Activated CD4-positive, alpha-beta T cell treated with anti-CD3 and anti-CD28 coated beads for 4 hours (primary cell): ENCODE measurements at places on chromosomes 2 and 18.

- no peak for DNase-seq
These were observed 28.7 kb downstream of the ACAA2 start for GRCh38 chr18:49784427-49785185.

DNA sequence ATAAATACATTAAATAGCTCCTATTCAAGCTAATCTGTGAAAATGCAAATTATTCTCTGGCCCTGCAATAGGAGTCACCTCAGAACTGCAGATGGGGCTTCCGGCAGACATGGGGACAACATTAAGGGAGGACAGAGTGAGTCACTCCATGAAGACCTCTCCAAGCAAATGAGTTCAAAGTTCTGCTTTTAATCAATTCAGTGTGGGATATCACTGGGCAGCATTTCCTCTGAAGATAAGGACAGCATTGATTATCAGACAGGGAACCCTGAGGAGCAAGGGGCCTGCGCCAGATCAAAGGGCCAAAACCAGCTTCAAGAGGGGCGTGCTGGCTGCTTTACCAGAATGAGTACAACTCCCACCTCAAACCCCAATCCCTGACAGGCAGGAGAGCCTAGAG is 356.9 kb upstream of the KLHL29 start:
- no peak for DNase-seq

DNA sequence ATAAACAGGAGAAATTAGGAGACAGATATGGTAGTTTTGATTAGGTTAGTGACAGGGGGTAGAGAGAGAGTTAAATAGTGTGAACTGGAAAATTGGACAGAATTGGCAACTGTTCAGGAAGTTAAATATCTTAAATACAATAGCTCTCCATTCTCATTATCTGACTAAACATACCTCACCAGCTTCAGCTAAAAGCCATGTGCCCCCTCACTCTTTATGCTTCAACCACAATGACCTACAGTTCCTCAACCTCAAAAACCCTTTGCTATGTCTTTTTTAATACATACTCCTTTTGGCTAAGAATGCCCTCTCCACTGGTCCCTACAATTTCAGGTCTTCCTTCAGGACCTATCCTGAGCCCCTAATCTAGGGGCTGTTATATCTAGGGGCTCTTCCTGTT is 740.2 kb upstream of the ZEB2 start:
- DNase-seq: no peak

DNA sequence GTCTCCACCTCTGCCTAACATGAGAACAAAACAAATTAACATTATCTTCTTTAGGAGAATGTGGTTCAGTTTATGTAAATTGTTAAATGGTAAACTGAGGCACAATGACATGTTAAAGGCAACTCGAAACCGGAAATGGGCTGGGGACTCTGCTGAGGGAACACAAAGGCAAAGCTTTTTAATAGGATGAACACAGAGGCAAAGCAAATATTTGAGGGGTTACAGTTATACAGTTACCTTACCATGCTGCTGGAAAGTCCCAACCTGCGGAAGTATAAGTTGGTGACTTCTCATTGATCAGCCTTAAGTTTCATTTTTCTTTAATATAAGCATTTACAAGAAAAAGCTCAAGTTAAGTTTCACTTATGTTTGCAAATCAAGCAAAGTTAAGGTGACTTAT is 195.0 kb downstream of the DLGAP1 start:
- DNase-seq: no peak

DNA sequence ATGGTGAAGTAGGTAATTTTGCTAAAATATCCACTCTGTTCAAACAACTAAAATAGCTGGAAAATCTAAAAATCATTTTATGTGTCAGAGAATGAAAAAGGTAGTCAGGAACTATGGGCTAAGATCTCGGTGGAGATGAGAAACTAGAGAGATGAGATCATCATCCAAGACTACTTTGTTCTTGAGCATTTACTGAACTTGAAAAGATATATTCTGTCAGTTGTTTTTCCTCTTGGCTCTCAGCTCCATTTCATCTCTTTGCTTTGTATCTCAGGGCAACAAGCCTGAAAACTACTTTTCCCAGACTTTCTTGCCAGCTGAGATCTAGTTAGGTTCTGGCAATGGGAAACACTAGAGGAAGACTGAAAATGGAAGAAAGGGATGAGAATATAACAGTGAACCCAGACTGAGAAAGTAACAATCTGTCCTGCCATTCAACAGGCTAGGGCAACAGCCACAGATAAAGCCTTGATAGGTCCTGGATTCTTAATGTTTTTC is 346.2 kb upstream of the MEX3C start:
- DNase-seq: no peak

GRCh38 chr2:112881217-112881985 is 29.6 kb upstream of the IL37 start:
- DNase-seq: no peak

DNA sequence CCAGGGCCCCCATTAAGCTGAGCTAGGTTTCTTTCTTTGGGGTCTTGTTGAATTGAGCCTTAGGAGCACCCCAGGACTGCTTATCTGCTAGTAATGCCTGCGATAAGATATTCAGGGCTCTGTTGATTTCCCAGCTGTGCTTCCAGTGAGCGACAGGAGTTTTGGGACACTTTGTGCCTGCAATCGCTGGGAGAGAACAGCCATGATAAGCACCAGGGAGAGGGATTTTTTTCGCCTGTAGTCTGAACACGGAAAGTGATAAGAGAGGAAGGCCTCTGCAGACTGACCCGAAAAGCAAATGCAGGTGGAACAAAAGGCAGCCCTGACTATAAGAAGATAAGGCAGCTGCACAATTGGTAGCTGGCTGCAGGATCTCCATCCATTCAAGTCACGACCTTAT is 244.3 kb downstream of the CNTNAP5 start:
- DNase-seq: no peak

- no peak for DNase-seq
These were observed 199.2 kb upstream of the NT5C1B start for GRCh38 chr2:18788592-18788991.

DNA sequence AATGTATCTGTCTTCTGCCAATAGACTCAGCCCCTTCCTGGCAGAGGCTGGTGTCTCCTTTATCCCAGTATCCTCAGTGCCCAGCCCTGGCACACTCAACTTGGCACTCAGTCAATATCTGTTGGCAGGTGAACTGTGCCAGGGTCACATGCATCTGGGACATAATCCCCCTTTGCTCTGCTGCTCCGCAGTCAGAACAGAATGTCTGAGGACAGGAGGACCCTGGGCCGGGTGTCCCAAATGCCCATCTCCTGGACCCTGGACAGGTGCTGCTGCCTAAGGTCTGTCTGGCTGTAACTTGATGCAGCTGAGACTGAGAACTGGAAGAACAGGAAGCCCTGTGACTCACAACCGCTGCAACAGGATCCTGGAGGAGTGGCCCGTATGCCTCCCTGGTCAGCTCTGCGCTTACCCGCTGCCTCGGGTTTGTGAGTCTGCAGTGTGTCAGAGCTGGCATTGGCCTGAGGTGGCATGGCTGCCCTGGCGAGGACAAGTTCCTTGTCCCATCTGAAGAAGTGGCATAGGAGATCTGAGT is 11.4 kb downstream of the HK2 start:
- peak; percentile 38 for DNase-seq

- DNase-seq: no peak
These were observed 161.8 kb downstream of the CELF4 start for GRCh38 chr18:37403788-37404187.

DNA sequence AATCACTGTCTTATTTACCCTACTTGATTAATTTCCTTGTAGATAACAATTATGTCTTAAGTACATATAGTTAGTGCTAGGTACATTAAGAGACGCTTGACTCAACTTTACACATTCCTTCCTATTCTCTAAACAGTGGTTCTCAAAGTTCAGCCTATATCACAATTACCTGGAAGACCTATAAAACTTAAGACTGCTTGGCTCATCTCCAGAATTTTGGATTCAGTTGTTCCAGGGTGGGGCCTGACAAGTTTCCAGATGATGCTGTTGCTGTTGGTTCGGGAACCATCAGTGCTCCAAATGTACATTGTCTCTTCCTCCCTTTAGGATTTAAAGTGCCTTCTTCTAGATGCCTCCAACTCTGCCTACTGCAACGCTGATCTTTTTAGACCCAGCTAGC is 4.0 kb downstream of the PPP3R1 start:
- DNase-seq: no peak

- DNase-seq: no peak
These were observed 101.5 kb downstream of the KLF7 start for GRCh38 chr2:207064128-207064690.

GRCh38 chr18:45548614-45549013 is 66.7 kb upstream of the SLC14A2 start:
- DNase-seq: no peak

DNA sequence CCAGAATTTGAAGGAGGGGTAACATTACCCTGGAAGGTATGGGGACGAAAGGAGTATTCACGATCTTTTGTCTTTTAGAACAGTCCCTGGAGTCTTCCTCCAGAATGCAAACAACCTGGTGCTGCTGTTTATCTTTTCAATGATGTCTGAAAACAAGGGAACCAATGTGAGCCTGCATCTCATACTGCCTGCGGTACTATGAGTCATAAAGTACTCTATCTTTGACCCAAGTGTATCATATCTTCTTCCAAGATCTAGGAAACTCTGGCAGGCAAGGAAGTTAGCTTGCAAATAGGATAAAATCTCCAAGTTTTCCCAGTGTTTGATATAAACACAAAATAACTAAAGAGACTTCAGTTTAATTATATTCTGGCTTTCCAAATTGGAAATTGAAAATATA is 968.5 kb downstream of the LRP1B start:
- DNase-seq: no peak

GRCh38 chr2:25473758-25474340 is 132.1 kb upstream of the DNMT3A start:
- DNase-seq: no peak

DNA sequence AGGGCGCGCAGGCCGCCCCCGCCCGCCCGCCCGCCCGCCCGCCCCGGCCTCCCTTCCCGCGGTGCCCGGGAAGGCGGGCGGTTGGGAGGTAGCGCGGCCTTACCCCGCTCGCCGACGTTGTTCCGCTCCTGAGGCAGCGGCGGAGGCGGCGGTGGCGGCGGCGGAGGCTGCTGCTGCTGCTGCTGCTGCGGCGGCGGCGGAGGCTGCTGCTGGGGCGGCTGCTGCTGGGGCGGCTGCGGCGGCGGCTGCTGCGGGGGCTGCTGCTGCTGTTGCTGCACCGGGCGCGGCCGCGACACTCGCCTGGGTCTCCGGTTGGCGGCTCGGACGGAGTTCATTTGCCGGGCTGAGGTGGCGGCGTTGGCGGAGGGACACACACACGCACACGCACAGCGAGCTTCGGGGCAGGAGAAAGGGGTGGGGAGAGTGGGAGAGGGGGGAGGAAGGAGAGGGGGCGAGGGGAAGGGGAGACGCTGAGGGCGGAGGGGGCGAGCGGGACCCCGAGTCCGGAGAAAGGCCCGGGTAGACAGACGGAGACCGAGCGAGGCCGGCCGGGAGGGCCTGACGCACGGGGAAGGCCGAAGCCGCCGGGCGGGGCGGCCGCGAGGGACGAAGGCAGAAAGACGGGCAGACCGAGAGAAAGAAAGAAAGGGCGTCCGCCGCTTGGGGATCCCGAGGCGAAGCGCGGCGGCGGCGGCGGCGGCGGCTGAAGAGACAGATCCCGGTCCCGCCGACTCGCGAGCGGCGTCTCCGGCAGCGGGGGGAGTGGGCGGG is 727 bp downstream of the FBXO11 start:
- DNase-seq: peak; percentile 73

GRCh38 chr2:104043864-104044263 is 810.1 kb upstream of the POU3F3 start:
- no peak for DNase-seq

GRCh38 chr2:36486521-36487044 is 111.4 kb downstream of the FEZ2 start:
- DNase-seq: no peak

DNA sequence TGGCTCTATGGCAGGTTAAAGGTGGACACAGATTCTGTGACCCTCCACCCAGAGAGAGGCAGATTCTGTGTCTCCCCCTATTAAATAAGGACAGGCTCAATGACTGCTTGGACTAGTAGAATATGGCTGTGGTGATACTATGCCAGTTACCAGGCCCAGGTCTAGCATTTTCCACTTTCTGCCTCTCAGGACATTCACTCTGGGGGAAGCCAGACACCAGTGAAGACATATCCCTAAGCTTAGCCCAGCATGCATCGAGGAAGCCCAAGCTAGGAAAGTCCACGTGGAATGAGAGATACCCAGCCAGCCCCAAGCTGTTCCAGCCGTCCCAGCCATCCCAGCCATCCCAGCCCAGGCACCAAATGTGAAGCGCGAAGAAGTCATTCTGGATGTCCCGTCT is 40.3 kb downstream of the ST6GAL2 start:
- no peak for DNase-seq

DNA sequence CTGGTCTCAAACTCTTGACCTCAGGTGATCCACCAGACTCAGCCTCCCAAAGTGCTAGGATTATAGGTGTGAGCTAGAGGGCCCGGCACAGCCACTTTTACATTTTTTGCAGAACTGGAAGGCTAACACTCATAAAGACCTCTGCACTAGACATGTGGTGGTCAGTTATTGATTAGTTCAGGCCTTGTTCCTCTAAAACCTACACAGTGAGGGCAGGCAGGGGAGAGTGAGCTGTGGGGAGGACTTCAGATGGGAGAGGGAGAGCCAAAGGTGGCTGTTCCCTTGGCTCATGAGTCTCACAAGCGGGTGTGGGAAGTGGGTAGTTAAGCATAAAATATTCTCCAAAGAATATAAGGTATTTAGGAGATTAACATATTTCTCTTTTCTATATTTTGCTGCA is 29.3 kb upstream of the ACYP2 start:
- DNase-seq: no peak

GRCh38 chr18:68569936-68570335 is 145.0 kb downstream of the TMX3 start:
- no peak for DNase-seq

- no peak for DNase-seq
These were observed 67.2 kb upstream of the SMAD7 start for GRCh38 chr18:49017813-49018553.

- no peak for DNase-seq
These were observed 187.3 kb upstream of the CHST9 start for GRCh38 chr18:27372386-27372785.

DNA sequence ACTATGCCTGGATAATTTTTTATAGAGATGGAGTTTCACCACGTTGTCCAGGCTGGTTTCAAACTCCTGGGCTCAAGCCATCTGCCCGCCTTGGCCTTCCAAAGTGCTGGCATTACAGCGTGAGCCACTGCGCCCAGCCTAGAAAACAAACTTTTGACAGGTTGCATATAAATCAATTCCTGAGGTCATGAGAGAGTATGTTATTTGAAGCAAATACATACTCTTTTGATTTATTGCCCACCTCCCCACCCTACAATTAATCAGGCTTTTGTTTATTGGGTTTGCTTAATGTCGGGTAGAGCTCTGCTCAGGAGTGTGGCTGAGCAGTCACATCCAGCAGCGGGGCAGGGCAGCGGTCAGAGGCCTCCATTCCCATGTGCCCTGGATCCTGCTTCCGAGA is 37.9 kb upstream of the ASB1 start:
- DNase-seq: no peak

DNA sequence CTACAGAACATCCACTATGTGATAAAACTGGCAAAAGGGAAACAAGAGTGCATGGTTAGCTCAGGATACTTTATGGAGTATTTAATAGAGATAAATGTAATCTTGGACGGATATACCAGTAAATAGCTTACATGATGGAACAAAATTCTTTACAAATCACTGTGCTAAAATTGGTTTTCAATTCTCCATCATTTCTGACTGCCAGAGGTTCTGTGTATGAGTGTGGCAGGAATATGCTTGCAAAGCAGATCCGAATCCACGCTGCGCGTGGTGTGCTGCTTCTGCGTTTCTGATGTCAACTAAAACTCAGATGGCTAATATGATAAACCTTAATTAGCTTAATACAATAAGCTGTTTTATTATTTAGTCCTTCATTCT is 2.1 kb downstream of the ZNF532 start:
- DNase-seq: no peak

- DNase-seq: no peak
These were observed 42.6 kb upstream of the HNRNPA3 start for GRCh38 chr2:177169810-177170514.
